Endothelial cell of coronary artery (primary cell): ENCODE measurements at places on chromosomes 6 and 20. TPM values are rescaled to one million over a fixed set of nuclear protein-coding genes. Genes with fewer than 3 reads are reported as not detected.

The FERMT1 gene
- total RNA-seq: 1.7 and 3.0 TPM in 2 replicates

The POU3F2 gene
- total RNA-seq: not detected in 2 replicates

The CCN6 gene
- not detected in 2 replicates for total RNA-seq

The OTOR gene
- not detected in 2 replicates for total RNA-seq

The PRDM13 gene
- not detected in 2 replicates for total RNA-seq

The FAM162B gene
- total RNA-seq: 0.09 and 0.19 TPM in 2 replicates

The PRICKLE4 gene
- total RNA-seq: 1.3 and 2.0 TPM in 2 replicates

The TAAR5 gene
- total RNA-seq: not detected in 2 replicates

The OR2J3 gene
- not detected in 2 replicates for total RNA-seq

The ADAM33 gene
- 0.09 TPM in 1 of 2 replicates, not detected in the other for total RNA-seq

The GPX5 gene
- not detected in 2 replicates for total RNA-seq

The POLR1H gene
- total RNA-seq: 35.4 and 42.6 TPM in 2 replicates

The MACROD2 gene
- total RNA-seq: 0.47 and 1.1 TPM in 2 replicates
